Stimulated activated CD8-positive, alpha-beta memory T cell treated with anti-CD3 and anti-CD28 coated beads, Interleukin-15, amount 100 ng/mL, for 48 hours (primary cell): ENCODE measurements at places on chromosomes 2 and 18.

DNA sequence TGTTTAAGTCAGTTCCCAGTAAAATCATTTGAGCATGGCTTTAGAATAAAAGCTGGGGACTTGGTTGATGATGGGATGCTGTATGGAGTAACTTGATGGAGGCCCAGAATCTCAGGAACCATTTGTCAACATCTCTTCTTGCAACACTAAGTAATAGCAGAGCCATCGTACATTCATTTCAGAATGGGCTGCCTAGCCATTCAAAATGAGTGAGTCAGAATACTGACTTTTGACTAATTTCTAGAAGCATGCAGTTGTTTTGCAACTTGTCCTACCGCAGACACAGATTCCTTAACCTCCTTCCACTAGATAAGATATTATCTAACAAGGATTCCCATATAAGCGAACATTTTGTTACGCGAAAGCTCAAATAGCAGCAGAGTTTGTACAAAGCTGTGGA lies 229.5 kb downstream of the CNTNAP5 start:
- no peak for DNase-seq

DNA sequence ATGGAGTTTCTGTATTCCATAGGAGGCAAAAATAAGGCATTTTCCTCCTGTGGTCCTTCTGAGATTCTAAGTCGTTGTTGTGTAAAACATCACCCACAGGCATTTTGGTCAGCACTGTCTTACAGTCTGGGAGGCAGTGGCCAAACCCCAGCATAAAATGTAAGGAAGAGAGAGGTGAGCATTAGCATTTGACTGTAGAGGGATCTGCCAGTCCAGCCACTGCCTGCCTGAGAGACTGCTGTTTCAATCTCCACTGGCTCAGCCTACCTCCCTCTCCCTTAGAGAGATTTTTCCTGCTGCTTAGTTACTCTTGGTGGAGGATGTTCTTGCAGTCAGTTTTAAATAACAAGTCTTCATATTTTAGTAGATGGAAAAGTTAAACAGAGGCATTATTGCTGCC lies 77.0 kb downstream of the ARHGEF33 start:
- DNase-seq, result no peak

DNA sequence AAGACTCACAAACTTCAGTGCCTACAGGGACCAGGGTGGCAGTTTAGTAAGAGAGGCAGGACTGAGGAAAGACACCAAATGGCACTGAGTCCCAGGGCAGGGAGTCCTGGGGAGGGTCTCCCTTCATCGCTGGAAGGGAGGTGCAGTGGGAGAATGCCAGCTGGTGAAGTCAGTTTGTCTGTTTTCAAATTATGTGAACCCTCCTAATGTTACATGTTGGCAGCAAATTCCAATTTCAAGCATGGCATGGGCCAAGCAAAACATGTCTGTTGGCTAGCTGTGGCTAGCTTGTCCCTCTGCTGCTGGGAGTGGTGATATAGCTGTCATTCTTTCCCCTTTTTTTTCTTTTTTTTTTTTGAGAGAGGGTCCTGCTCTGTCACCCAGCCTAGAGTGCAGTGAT lies 55.9 kb upstream of the HAAO start:
- DNase-seq, result no peak

DNA sequence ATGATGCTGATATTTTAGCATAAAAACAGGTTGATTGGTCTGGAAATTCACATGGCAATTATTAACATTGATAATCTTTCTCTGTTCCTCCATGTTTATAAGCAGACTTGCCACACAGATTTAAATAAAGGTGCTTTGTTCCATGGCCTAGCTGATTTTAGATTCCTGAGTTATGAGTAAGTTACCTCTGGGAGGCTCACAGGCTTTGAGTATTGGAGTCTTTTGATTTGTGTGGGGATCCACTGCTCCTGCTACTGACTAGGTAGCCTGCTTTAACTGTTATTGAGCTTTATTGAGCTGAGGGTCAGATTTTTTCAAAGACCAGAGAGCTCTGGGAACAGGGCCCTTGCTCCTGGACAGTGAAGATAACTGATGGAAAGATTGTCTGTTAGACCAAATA lies 166.1 kb downstream of the ANKRD30B start:
- no peak for DNase-seq

DNA sequence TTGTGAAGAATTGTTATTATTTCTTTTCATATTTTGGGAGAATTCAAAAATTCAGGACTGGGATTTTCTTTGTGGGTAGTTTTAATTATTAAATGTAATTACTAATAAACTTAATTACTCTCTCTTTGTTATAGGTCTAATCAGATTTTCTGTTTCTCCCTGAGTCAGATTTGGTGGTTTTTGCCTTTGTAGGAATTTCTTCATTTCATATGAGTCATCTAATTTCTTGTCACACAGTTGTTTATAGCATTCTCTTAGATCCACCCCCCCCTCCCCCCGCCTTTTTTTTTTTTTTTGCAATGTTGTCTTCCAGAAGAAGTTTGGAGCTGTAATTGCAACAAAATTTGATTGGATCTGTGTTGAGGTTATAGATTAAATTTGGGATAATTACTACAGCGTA lies 26.0 kb upstream of the GALR1 start:
- no peak for DNase-seq

DNA sequence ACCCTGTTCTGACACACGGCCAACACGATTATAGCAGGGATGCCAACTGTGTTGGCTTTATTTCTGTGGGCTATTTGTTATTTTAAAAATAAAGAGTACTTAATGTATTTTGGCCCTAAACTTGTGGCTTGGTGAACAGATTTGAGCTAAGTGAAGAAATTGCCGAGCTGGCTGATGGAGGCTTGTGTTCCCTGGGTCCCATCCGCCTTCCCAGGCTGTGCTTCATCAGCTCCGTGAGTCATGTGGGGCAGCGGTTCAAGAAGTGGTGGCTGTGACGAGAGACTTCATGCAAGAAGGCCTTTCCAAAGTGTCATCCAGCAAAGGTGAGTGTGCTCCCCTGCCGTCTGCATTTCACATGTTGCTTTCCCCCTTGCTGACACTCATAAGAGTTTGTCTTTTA lies 73.6 kb upstream of the NCK2 start:
- no peak for DNase-seq

DNA sequence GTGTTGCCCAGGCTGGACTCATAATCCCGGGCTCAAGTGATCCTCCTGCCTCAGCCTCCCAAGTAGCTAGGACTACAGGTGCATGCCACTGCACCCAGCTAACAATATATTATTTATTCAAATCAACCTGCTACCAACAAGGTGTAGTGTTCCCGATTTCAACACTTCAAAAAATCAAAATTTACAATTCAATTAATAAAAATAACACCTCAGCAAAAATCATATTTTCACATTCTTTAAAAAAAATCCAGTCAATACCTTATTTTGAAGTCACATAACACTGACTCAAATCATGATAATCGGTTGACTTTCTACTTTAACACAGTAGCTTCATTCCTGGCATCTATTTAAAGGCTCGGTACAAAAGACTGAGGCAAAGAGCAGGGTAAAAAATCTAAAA lies 7.2 kb downstream of the GPR75 start:
- DNase-seq, result no peak

- no peak for DNase-seq
Measured at GRCh38 chr2:64192125-64192479, 47.9 kb upstream of the PELI1 start.

DNA sequence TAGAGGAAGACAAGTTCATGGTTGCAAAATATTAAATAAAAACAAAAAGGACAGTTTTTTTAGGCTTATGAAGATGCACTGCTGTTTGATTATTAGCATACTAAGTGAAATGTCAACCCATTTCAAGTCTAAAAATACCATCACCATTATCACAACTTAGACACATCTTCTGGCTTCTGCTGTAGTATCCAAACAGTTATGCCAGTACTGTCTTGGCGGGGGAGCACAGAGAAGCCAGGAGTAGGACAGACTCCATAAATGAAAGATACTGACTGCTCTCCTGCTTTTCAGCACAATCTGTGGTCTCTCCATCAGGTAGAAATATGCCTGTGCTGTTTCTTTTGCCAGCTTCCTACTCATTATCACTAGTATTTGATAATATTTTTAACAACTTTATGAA lies 179.2 kb upstream of the DSEL start:
- DNase-seq, result no peak

DNA sequence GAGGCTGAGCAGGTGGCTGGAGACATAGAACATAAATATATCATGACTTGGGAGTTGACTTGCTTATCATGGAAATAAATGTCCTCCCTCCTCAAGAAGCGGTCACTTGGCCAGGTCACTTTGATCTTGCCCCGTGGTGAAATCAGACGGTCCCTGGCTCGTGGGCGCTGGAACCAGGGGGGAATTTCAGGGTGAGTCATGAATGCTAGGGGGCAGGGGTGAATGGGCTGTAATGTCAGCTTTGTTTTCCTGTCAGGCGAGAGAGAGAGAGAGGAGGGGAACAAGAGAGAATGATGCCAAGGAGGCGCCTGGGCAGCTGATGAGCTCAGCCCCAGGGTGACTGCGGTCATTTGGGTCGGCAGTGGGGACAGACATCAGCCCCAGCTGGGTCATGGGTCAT lies 47.7 kb downstream of the RRM2 start:
- DNase-seq, result no peak

- DNase-seq, result no peak
Measured at GRCh38 chr2:161206471-161207032, 46.3 kb downstream of the TANK start.

- no peak for DNase-seq
Measured at GRCh38 chr2:114421781-114422180, 20.7 kb upstream of the DPP10 start.

DNA sequence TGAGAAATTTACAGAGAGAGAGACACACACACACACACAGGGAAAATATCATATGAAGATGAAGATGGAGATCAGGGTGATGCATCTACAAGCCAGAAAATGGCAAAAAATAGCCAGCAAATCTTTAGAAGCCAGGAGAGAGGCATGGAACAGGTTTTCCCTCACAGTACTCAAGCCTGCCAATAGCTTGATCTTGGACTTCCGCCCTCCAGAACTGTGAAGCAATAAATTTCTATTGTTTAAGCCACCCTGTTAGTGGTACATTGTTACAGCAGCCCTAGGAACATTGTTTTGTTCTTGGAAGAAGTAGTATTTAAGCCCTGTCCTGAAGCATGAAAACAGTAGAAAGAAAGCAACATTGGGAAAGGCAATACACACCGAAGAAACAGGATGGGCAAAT lies 292.0 kb upstream of the LRP1B start:
- DNase-seq, result no peak

- DNase-seq, result no peak
Measured at GRCh38 chr2:203710226-203710625, 3.8 kb downstream of the CD28 start.

DNA sequence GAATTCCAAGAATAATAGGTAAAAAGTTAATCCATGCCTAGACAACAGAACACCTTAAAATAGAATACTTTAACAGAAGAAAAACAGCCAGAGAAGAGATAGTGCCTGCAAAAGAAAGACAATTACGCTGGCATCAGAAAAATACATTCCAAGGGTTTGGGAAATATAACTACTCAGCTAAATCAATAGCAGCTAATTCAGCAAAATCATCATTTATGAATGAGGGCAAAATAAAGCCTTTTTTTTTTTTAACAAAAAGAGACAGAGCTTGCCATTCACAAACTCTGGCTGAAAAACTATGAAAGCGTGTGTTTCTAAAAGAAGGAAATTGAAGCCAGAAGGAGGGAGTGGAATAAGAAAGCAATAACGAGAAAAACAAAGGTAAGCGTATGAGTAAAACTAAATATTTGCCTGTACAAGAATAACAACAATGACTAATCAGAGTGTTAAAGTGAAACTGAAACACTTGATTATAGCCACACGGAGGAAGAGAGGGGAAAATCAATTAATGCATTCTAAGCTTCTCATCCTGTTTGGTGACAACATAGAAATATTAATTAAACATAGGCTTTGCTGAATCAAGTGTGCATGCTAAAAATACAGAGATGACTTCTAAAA lies 90.2 kb downstream of the EHD3 start:
- no peak for DNase-seq

DNA sequence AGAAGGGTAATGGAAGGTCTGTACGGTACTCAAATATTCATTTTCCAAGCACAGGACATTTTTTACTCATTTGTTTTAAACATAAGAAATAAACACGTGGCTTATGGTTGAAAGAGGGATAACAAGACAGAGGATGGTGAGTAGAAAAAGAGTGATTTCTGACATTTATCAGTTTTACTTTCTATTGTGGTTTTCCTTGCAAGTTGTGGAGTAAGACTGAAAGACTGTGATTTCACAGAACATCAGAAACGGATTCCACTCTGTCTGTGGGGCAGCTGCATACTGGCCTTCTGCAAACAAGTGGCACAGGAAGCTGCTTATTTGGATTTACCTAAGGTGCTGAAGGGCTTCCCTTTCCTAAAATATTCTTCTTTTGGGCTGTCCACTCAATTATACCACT lies 122.2 kb upstream of the ITGB6 start:
- DNase-seq, result no peak

GRCh38 chr2:113720167-113720566 lies 36.3 kb downstream of the SLC35F5 start:
- DNase-seq, result no peak

DNA sequence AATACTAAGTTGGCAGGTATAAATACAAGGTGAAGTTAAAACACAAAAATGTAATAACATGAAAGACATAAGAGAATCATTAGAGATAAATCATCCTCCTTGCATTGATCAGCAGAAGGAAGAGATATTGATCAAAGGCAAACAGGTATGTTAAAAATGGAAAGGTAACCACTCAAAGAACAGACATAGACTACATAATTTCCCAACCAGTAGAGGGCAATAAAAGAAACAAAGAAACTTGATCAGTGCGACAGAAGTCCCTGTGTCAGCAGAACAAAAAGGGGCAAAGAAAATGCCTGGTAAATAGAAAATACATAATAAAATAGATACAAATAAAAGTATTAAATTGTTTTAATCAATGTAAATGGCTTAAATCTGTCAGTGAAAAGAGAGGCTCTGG lies 53.6 kb downstream of the FAM228A start:
- DNase-seq, result no peak

DNA sequence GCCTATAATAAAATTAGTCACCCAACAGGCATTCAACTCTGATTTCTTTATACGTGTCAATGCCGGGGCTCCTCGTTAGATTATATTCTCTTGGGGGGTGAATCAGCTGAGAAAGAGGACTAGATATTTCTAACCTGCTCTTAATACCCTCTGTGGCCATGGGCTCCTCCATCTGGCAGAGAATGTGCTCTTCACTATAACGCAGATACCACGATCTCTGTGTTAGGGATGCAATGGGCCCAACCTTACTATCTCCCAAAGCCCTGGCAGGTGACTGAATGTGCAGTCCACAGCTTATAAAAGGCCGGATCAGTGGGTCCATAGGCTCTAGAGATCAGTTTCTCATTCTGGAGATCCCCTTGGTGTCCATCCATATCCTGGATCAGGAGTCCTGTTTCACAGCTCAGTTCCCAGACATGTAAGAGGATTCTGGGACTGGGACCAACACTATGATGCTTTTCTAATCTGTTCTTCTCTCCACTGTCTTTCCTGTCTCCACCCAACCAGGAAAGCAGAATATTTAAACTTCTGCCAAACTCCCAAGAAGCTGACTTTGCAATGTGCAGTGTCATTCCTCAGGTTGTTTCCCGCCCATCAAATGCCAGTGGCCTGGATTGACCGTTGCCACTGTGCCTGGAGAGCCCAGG lies 71.4 kb upstream of the CELF4 start:
- no peak for DNase-seq

GRCh38 chr18:75051757-75052156 lies 157.2 kb downstream of the PTGR3 start:
- no peak for DNase-seq

- DNase-seq, result peak; percentile 16
Measured at GRCh38 chr2:242011167-242011513, 141.6 kb downstream of the RTP5 start.
